ENCODE measurements at places on chromosomes 4 and X.

DNA sequence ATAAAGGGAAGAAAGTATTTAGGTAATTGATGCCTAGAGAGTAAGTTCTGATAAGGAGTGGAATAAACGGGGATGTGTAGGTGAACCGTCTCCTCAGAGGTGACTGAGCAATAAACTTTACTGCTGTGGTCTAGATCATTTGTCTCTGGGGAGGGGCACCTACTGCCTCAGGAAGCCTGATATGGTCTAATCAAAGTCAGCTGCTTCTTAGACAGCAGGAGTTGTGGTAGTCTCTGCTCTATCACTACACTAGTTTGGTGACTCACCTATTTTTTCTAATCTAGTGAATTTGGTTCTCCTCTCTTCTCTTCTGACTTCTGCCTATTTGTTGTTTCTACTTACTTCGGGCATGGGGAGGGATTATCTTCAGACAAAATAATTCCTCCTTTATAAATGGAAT lies 95.1 kb upstream of the STIM2 start:
- no peak for DNase-seq

- DNase-seq: no peak
These were observed 605.1 kb downstream of the PCDH18 start for GRCh38 chr4:136927172-136927571.

GRCh38 chrX:107675365-107675654 lies 47.0 kb downstream of the PRPS1 start:
- no peak for DNase-seq

DNA sequence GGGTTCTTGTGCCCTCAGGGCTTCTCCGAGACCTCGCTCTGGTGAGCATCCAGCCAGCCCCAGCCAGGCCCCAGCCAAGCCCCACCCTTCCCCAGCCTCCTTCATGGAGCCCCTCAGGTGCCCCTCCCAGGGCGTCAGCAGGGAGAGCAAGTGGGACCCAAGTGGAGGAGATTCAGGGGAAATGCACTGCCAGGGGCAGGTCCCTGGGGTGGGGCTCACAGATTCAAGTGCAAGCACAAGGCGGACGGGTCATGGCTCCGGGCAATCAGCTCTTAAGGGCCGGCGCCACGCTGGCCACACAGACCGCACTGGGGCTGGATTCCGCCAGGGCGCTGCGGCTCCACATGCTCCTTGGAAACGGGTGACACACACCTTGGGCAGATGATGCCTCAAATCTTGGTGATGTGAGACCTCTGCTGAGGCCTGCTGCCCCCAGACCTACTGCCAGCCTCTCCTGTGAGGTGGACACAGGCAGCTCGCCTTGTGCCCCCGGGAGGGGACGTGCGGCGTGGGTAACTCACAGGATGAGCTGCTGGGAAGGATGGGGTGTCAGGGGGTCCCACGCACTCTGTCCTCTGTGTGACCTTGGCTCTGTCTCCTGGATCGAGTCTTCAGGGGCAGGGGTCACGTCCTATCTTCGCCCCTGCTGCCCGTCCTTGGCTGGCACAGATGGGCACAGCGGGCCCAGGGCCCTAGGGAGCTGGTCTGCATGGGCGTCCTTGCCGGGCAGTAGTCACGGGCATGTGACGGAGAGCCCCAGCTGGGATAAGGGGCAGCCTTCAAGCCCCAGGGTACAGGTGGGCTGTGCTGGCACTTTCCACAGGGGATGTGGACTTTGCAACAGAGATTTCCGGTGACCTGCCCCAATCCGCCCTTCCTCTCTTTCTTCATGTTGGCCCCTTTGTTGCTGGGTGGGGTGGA lies 17.1 kb downstream of the NAT8L start:
- no peak for DNase-seq

- no peak for DNase-seq
These were observed 26.3 kb downstream of the EFHC2 start for GRCh38 chrX:44317181-44317580.

GRCh38 chr4:8085491-8086117 lies 73.0 kb downstream of the ABLIM2 start:
- DNase-seq: no peak

GRCh38 chr4:107490116-107490515 lies 229.9 kb downstream of the PAPSS1 start:
- DNase-seq: no peak

DNA sequence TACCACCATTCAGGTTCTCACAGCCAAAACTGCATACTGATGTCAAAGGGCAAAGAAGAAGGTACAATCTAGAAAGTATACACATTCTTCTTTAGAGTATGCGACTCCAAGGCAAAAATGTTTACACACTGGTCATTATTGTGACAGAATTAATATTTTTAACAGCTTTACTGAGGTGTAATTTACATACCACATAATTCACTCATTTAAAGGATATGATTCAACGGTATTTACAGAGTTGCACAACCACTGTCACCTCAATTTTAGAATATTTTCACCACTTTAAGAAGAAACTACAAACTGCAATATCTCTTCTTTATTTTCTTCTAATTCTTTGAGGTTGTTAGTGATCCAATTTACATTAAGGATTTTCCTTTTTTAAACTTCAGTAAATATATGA lies 325.4 kb upstream of the SMIM31 start:
- DNase-seq: no peak

GRCh38 chrX:132501606-132502005 lies 12.8 kb upstream of the MBNL3 start:
- no peak for DNase-seq

DNA sequence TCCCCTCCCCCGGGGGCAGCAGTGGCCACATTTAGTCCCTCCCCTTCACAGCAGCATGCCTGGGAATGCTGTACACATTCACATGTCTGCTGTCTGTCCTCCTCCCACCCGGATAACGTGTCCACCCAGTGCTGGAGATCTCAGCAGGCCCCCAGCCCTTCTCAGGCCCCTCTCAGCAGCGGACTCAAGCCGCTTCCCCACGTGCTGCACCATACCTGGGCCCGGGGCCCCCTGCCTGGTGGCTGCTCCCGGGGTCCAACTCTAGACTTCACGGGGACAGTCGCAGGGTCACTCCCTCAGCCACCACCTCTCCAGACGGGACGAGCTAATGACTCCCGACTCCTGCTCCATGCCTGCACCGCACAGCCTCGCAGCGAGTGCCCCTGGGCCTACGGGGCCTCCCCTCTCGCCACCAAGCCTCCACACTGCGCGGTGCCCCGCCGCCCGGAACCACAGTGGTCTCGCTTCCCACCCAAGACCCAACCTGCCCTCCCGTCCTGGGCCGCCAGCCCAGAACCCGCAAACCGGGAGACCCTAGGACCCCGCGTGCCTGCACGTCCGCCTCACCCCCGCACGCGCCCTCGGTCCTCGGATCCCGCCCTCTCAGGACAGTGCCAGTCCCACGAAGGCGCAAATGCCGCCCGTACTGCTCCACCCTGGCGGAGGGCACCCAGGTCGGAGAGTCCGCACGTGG lies 1.3 kb upstream of the PCGF3 start:
- DNase-seq: no peak

GRCh38 chr4:112279882-112280315 lies 5.8 kb downstream of the TIFA start:
- no peak for DNase-seq

DNA sequence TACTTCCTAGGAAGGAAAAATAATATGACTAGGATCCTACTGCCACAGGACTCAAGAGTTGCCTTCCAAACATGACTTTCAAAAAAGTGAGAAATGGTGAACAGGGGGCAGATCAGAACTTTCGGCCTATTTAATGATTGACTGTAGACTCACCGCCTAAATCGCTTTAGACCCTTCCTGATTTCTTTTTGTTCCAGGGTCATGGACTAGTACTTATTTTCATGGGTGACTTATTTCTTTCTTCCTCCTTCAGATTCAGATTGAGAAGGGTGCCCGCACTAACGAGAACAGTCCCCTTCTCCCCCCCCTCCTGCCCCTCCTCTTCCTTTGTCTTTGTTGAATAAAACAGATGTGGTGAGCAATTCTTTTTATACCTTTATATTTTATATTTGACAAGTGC lies 48.0 kb upstream of the KLHL8 start:
- no peak for DNase-seq

Measured in activated CD8-positive, alpha-beta memory T cell treated with anti-CD3 and anti-CD28 coated beads for 48 hours (primary cell).